ENCODE measurements at places on chromosomes 11 and 22.

DNA sequence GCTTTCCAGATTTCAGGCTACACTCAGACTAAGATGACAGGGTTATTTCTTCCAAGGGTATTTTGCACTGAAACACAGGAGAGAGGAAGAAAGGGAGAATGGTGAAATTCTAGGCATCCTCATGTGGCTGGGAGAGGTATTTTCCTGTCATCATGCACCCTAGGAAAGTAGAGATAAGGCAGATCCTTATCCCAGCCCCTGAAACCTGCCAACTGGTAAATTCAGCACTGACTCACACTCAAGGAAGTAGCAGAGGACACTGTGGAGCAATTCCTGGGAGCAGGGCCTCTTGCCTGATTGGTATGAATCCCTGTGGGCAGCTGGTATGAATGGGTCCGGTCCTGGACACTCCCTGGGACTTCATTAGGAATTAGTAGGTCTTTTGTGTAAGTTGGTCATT is 37.6 kb upstream of the SLC5A1 start:
- peak; percentile 59 for DNase-seq

DNA sequence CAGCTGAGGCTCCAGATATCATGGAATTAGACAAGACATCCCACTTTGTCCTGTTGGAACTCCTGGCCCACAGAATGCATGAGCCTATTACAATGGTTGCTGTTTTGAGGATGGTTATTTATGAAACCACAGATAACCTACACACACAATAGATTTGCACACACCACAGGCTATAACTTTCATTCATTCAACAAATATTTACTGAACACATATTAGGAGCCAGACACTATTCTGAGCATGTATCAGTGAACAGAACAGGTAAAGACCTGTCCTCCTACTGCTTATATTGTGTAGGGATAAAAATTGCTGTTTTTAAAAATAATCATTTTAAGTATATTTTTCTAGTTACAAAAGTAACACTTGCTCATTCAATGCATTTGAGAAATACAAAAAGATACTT is 13.4 kb upstream of the LDLRAD3 start:
- DNase-seq: no peak

DNA sequence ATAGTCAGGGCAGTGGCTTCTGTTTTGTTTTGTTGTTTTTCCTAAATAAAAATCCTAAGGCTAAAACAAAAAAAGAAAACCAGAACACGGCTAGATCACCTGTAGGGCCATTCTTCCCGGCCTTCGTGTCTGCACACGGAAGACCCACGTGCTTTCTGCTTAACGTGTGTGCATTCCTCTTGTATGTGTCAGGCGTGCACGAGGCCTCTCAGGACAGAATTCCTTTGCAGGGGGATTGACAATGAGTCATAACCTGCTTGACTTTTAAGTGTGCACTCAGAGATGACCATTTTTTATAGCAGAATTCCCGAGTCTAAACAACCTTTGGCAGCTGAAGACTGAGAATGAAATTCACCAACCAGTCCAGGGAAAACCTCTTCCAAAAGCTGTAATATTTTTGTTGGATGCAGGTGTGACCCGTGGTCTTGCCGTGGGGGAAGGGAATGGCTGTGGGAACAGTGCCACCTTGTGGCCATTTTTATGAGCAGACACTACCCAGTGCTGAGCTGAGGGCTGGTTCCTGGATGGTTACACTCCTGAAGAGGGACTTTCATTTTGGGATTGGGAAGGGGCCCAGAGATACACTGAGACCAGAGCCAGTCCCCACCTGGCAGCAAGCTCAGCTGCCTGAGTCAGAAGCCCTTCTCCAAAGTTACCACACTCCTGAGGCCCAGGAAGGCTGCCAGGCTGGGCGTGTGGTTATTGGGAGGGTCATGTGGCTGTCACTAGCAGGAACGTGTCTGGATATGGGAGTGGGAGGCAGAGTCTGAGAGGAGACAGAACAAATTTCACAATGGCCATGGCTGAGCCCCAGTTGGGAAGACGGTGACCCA is 35.7 kb upstream of the DKK3 start:
- peak; percentile 97 for DNase-seq

- DNase-seq: peak; percentile 29
Measured at GRCh38 chr11:113274713-113275582, 39.4 kb upstream of the TTC12 start.

DNA sequence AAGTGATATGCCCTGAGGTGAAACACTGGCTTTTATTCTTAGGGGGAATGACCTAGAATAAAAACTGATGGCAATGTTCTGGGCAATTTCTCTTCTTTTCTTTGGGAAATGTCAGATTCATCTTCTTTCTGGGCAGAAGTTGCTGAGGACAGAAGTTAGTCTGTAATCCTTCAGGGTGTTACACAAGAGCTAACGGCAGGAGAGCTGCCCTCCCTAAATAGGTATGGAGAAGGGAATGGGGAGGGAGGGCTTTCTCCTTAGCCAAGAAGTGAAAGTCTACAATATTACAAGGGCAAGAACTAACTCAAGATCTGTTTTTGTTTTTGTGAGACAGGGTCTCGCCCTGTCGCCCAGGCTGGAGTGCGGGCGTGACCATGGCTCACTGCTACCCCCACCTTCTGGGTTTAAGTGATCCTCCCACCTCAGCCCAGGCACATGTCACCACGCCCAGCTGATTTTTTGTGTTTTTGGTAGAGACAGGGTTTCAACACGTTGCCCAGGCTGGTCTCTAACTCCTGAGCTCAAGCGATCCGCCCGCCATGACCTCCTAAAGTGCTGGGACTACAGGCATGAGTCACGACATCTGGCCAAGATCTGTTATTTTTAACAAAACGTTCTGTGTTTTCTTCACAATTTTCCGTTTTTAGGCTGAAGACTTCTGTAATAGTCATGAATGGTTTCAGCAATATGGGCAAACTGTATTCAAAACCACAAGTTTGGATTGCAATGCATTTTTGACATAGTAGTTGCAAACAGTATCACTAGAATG is 7.2 kb downstream of the PIWIL4 start:
- peak; percentile 33 for DNase-seq

GRCh38 chr11:13214276-13214675 is 63.3 kb upstream of the BMAL1 start:
- DNase-seq: no peak

DNA sequence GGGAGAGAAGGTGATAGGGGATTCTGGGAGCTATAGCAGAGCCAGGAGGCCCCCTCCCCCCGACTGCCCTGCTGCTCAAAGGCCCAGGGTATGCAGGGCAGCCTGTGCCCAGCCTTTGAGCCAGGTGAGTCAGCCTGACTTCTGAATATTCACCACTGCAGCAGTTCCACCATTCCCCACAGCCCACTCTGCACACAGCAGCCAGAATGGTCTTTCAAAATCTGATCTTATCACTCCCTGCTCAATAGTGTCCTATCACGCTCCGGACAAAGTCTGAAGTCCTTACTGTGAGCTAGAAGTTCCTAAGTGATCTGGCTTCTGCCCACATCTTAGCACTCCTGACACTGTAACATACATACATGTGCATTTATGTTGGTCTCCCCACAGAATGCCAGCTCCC is 111.7 kb downstream of the BUD13 start:
- DNase-seq: no peak

DNA sequence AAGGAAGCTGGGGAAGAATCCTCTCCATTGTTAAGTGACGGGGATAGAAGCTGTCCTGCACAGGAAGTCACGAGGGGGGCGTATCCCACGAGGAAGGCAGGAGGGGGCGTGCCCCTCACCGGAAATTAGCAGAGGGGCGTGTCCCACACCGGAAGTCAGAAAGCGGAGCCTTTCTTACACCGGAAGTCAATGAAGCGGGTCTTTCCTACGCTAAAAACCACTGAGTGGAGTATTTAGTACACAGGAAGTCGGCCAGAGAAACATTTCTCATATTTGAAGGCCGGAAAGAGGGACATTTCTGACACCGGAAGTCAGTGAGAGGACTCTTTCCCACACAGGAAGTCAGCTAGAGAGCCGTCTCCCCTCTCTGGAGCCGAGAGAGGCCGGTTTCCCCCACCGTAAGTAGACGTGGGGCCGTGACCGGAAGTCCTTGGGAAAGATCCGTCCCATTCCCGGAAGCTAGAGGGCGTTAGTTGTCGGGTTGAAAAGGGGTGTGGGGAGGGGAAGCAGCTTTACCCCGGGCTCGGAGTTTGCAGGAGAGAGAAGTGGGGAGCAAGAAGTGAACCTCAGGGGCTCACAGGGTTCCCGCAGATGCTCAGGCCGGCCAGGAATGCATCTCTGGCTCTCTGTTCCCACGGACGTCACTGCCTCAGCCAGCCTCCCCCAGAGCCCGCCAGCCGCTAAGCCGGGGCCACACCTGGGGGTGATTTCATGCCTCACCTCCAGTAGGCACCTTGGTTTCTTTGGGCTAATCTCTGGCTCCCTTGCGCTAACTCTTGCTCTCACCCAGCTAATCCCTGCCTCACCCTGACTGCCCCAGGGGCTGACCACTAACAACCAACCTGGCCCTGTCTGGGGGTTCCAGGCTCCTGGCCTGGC is 15.4 kb downstream of the MIAT start:
- peak; percentile 94 for DNase-seq

GRCh38 chr11:70298243-70298915 is 27.9 kb downstream of the PPFIA1 start:
- DNase-seq: peak; percentile 73

GRCh38 chr11:62025487-62026105 is 58.2 kb upstream of the FTH1 start:
- peak; percentile 29 for DNase-seq

- DNase-seq: peak; percentile 48
Measured at GRCh38 chr11:102347462-102348370, 702 bp downstream of the BIRC2 start.

DNA sequence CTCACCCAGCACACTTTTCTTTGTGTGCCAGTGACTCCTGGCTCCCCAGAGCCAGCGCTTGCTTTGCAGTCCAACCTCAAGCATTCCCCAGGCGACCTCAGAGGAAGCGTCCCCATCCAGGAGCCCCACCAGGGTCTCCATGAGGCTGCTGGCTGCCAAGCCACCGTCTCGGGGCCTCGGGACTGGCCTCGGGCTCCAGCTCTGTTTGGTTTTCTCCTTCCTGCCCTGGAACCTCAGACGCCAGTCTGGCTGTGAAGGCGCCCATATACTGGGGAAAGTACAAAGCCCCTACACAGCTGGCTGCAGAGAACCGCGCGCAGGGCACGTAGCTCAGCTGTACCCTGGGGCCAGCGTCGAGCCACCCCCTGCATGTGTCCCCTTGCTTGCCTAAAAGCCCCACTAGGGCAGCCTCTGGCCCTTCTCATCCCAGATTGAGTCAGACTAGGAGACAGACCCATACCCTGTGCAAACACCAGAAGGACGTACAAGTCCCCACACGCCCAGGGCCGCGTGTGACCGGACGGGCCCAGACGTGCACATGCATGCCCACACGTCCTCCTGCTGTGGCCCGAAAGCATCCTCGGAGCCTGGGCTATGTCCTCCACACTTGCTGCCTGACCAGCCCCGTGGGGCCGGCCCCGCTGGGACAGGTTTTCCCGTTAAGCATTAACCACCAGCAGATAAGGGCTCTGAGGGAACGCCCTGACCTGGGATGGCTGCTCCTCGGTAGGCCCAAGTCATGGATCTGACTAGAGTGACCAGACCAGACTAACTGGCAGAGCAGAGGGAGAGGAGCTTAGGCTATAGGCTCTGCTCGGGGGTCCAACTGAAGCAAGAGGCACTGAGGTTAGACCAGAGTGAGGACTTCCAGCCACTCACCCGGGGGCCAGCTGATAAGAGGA is 4.2 kb upstream of the SYT8 start:
- DNase-seq: peak; percentile 91

DNA sequence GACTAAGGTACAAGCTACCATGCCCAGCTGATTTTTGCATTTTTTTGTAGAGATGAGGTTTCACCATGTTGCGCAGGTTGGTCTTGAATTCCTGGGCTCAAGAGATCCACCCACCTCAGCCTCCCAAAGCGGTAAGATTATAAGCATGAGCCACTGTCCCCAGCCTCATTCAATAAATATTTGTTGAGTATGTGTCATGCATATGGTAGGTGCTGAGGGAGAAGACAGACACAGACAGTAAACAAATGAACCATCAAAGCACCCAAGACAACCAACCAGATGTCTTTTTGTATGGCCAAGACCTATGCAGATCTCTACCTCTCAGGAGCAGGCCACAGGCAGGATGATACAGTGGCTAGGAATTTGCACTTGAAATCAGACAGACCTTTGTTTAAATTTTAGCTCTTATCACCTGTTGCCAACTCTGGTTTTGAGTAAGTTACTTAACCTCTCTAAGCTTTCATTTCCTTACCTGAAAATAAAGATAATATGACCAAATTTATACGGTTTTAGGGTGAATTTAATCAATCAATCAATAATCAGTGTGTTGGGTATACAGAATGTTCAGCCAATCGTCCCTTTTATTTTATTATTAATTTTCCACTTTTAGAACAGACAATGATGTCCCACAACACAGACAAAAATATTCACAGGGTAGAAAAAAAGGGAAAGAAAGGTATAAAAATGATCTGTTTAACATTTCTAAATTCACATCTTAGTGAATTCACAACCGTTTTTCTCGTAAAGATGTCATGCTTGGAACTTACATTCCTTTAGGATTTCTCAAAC is 128.2 kb downstream of the SGSM3 start:
- peak; percentile 88 for DNase-seq

DNA sequence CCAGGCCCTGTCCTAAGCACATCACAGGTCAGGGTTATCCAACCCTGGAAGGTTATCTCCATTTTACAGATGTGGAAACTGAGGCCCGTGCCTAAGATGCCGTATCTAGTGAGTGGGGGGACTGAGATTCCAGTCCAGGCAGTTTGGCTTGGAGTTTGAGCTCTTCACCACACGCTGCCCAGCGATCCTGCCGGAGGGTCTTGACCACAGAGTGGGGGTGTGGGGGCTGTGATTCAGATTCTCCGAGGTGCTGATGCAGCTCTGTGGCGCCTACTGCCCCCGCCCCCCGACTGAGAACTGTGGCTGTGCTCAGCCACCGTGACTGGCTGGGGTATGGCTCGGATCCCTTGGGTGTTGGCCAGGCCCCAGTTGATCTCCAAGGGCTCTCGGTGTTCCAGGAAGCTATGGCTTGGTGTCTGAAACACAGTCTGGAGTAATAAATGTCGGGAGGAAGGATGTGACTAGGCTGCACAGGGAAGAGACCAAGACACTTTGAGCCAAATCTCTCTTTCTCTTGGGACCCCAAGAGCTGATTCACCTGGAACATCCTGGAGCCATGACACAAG is 60.6 kb upstream of the RASD2 start:
- peak; percentile 84 for DNase-seq

DNA sequence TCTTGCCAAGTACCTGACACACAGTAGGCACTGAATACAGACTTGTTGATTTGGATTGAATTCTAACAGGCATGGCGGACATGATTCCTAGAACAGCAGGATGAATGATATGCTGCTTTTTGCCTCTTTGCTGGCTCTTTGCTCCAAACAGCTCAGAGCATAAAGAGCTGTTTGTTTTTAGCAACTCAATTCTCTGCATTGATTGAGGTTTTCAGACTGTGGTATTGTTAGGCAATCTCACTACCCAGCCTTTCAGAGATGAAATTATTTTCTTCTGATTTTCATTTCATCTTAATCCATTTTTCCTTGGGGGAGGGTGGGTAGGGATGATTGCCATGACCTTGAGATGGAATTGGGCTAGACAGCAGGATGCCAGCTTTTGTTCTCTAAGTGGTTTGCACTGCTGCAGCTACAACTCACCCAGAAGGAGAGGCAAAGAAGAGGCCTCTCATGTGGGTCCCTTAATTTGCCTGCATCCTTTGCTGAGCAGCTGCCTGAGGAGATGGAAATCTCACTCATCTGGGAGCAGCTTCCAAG is 20.5 kb downstream of the COA4 start:
- no peak for DNase-seq

GRCh38 chr11:71185411-71185810 is 67.0 kb downstream of the SHANK2 start:
- no peak for DNase-seq

GRCh38 chr22:38314933-38315822 is 2.1 kb downstream of the CSNK1E start:
- DNase-seq: peak; percentile 60
